CD4-positive, alpha-beta T cell treated with Interleukin-6 for 4 hours (primary cell): ENCODE measurements at places on chromosomes 3 and 15.
A peak's percentile ranks its signal among the peaks of the same experiment; 100 is the strongest.

DNA sequence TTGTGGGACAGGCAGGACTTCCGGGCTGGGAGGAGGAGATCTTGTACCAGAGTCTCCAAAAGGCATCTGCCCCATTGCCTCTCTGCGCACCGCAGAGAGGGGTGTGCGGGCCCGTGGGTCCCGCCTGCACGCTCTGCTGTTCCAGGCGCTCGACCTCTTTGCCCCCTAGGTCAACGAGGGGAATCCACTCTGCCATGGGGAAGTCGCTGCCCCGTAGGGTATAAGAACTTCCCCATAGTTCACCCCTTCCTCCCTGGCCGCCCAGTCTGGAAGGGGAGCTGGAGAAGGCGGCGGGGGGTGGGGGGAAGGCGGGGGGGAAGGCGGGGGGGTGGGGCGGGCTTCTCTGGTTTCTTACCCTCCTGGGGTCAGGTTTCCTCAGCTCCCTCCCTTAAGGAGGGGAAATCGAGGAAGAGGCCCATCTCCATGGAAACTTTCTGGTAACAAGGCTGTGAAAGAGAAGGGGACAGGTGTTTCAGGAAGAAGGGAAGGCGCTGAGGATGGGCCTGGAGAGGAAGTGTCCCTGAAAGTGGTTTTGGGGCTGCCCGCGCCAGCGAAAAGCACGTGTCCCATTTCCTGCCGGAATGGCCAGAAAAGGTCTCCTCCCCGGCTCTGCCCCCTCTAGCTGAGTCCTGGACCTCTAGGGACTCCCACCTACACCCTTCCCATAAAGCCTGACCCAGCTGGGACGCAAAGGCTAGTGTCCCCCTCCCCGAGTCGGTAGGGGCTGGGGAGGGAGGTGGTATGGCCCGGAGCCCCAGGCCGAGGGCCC is 27.5 kb downstream of the NR1I2 start:
- DNase-seq = peak; percentile 19

GRCh38 chr15:98746375-98747155 is 98.2 kb downstream of the IGF1R start:
- DNase-seq = peak; percentile 10

DNA sequence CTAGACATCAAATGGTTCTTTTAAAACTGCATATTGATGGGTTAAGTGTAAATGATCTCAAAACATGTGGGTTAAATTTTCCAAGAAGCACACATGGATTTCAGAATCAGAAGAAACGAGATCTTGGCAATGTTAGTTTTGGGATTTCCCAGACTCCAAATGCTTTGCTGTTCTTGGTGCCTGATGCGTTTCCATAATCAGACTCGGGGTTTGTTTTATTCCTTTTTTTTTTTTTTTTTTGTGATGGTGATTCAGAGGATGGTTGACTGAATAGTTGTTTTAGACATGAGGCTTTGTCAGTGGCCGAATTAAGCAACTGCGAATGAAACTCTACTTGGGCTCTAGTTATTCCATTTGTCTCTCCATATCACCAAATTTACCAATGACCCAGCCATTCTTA is 52.2 kb upstream of the FAM98B start:
- no peak for DNase-seq

DNA sequence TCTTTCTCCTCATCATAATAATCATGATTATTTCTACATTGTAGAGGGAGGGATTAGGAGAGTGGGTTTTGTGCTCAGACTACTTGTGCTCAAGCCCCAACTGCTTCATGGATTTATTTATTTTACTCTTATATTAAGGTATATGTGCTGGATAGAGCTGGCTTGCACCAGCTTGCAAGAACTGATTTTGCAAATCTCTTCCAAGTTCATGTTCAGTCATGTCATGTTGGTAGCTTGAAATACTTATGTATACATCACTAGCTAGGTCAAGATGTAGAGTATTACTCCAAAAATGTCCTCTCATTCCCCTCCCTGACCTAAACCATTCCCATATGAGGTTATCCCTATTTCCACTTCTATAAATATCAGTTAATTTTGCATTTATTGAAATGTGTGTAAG is 293.9 kb upstream of the RBMS3 start:
- DNase-seq = no peak

DNA sequence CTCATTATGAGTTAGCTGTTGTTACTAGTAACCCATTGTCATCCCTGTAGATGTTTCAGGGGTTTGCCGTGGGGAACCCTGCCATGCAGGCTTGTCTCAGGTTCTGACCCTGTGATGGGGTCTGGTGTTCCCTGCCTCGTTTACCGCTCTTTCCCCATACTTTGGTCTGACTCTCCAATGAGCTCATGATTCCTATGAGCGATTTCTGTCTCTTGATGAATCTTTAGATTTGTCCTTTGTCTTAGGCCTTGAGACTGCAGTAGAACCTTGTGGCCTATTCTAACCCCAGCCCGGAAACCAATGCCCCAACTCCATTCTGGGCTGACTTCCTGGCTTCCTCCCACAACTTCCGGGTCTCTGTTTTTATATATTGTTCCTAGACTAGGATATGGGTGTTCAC is 11.3 kb upstream of the IQGAP1 start:
- peak; percentile 74 for DNase-seq

DNA sequence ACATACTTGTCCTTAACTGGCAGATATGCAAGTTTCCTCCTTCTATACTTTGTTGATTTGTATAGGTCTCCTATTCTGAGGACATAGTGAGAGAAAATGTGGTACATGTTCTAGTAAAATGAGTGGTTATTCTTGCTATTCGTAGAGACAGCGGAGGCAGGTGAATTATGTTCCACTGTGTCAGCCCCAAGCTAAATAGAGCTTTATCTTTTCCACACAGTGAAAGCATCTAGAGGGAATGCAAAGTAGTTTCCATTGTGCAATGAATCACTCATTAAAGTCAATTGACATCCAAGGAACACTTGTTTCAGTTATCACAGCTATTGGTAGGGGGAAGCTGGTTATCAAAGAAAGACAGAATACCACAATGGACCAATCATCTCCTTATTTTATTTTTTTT is 262.4 kb downstream of the NLGN1 start:
- DNase-seq = no peak

DNA sequence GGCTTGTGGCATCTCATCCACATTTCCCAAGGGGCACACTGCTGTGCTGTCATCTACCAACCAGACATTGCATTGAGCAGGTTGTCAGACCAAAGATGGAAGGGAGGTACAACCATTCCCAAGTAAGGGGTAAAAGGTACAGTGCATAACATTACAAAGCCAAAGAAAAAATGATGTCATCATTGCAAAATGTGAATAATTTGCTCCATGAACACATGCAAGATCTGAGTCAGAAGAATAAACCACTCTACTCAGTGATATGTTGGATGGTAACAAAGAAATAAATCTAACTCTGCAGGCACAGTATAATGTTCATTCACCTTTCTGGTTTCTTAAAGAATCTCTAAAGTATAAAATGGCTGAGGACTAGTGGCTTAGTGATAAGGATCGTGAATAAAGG is 202.7 kb downstream of the MAGI1 start:
- no peak for DNase-seq

DNA sequence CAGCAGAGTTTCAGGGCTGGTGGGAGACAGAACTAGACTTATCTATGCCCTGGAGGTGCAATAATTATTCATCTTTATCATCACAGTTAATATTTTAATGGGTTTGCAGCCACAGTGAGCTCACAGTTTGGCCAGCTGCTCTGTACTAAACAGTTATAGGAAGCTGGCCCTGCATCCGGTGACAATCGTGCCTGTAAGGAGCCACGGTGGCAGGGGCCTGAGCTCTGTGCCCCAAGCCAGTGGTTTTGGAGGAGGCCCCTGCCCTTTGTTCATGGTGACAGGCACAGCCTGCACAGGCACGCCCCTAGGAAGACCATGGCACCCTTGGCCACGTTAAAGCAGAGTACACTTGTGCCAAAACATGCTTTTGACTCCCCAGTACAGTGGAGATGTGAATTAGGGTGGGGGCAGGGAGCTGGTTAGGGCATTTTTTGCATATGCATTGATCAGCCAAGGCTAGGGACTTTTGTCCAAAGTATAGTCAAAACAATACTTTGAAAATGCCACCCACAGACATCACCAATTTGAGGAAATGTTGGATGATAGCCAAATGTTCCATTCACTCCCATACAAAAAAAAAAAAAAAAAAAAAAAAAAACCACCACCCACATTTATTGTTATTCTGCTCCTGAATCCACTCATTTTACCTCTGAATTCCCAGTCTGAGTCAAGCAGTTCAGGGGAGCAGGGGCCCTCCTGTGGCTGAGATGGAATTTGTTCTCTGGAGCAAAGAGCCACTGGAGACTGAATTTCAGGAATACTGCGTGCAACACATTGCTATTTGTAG is 3.4 kb upstream of the RFTN1 start:
- peak; percentile 33 for DNase-seq

- DNase-seq = no peak
These were observed 6.0 kb downstream of the RPUSD2 start for GRCh38 chr15:40575113-40575512.

DNA sequence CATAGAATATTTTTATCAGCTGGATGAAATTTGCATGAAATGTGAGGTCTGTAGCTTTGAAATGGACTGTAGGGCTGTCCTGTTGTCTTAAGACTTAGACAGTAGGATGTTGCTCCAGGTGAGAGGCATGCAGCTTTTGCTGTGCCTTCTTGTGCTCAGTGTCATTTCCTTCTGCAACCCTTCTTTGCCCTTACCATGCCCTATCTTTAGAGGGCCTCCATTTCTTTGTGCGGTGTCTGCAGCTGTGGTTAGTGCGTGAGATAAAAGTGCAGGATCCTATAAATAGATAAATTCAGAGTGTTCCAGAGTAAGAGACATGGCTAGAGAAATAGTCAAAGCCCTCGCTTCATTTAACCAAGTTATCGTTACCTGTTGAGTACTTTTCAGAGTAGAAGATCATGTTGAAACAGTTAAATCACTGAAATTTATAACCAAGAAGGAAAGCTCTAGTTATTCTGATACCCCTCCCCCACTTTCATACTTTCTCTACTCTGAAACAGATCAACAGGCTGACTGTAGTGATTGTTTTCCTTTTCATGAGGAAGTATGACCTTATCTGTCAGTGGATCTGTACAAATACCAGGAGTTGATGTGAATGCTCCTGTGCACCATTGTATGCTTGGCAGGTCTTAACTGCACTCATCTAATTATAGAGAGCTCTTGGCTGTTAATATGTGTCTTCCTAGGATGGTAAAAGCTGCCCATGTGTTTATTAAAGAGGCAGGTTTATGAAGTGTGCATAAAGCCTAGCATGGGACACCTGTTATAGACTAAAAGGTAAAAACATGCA is 18.2 kb downstream of the EIF3J start:
- peak; percentile 10 for DNase-seq

GRCh38 chr3:83248454-83248853 is 1487.0 kb upstream of the GBE1 start:
- no peak for DNase-seq

DNA sequence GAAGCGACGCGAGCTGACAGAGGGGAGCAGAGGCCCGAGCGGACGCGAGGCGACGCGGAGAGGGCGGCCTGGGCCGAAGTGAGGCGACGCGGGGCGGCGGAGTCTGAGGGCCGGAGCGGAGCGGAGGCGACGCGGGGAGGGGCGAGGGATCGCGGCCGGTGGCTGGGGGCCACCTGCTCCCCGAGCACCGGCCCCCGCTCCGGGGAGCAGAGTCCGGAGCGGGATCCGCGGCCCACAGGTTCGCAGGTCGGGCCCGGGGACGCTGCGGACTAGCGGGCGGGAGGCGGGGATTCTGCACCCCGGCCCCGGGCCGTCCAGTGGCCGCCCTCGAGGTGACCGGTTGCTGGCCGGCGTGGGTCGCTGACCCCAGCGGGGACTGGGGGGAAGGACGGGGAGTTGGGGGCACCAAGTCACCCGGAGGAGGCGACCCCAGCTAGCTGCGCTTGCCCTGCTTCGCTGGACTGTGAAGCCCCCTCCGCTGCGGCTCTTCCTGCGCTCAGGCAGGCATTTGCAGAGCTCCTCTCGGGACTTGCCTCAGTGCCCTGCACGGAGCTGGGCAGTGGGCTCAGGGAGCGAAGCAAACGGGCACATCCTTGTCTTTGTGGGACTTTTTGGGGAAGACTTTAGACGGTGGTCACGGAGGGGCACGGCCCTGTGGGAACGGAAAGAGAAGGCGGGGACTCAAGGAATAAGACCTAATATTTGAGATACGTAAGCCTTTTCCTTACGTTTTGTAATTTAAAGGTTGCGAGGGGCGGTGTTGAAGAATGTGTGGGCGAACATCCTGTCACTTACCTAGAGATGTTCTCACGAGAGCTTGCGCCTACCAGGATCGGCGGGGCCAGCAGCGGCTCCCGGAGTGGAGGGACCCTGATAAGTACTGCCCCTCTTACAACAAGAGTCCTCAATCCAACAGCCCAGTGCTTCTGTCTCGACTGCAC is 566 bp downstream of the HMCES start:
- peak; percentile 59 for DNase-seq

GRCh38 chr3:129346695-129347457 is 68.2 kb downstream of the HMCES start:
- no peak for DNase-seq

DNA sequence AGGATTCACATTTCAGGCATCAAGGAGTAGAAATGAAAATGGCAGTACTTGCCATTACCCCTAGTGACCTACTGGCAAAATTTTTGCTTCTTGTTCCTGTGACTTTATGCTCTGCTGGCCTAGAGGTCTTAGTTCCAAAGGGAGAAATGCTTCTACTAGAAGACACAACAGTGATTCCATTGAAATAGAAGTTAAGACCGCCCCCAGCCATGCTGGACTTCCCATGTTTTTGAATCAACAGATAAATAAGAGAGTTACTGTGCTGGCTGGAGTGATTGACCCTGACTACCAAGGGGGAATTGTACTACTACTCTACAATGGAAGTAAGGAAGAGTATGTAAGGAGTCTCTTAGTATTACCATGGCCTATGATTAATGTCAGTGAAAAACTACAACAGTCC is 196.2 kb upstream of the AZI2 start:
- DNase-seq = no peak

DNA sequence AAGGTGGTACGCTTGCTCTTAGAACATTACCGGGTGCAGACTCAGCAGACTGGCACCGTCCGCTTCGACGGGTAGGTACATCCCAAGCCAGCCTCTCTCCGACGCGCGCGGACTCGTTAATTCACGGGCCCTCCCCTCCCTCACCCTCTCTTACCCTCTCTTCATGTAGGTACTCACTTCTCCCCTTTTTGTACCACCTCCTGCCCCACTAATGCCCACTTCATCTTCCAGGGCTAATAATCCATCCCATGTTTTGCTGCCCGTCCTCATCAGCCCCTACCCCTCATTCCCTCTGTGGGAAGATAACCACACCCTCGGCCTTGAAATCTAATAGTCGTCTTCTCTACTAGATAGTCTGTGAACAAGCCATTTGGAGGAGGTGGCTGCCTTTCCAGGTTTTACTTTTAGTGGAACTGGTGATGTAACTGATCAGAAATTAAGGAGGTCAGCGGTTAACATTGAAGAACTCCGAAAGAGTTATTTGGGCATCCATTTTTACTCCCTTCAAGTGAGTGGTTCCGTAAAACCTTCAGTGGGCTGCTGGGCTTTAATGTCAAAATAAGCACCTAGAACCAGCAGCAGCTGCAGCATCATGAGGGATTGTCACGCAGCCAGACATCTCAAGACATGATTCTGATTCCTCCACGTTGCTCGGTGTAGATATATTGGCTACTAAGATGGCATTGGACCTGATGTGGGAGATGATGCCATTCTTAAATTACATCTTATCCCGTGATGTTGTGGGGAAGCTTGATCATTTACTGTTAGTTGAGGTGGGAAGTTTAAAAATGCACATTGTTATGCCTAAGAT is 1.3 kb downstream of the FEM1B start:
- DNase-seq = no peak

- DNase-seq = no peak
These were observed 21.4 kb upstream of the ZBTB47 start for GRCh38 chr3:42632146-42632545.

- no peak for DNase-seq
These were observed 233.8 kb downstream of the NTRK3 start for GRCh38 chr15:88022716-88023115.

GRCh38 chr3:18394384-18394995 is 30.6 kb downstream of the SATB1 start:
- no peak for DNase-seq
